ENCODE measurements at places on chromosomes 2 and 18.

DNA sequence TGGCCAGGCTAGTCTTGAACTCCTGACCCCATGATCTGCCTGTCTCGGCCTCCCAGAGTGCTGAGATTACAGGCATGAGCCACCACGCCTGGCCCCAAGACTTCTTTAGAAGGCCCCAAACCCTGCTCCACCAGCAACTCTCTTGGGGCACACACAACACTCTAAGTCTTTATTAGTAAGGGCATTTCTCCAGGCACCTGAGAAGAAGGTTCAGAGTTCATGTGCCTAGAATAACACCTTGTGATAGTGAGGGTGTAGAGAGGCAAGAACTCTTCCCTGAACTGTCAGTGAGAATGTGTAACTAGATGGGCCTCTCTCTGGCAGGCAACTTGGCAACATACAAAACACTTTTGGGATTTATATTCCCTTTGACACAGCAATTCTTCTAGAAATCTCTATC, 43.8 kb downstream of the SH2D6 start:
- no peak for DNase-seq

DNA sequence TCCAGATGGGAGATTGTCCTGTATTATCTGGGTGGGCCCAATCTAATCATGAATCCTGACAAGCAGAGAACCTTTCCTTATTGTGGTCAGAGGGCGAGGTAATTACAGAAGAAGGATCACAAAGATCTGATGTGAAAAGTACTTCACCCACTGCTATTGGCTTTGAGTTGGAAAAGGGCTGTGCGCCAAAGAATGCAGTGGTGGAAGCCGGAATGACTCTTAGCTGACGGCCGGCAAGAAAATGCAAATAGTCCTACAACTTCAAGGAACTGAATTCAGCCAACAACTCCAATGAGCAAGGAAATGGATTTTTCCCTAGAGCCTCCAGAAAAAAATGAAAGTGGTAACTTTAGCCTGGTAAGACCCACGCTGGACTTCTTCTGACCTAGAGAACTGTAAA, 67.3 kb downstream of the CTNNA2 start:
- DNase-seq = no peak

DNA sequence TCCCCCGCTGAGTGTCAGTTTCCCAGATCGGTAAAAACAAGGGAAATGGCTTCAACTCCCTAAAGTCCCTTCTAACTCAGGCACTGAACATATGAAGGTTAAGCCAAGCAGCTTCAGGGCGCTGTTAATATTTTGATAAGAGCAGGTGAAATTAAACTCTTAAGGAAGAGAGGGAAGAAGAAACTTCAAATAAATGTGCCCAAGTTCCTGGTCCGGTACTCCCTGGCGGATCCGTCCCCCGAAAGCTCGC, 564 bp downstream of the TRABD2A start:
- DNase-seq = no peak

GRCh38 chr2:105952131-105952530, 207.4 kb downstream of the NCK2 start:
- no peak for DNase-seq

- no peak for DNase-seq
These were observed 1080.2 kb upstream of the NRXN1 start for GRCh38 chr2:52112141-52112540.

DNA sequence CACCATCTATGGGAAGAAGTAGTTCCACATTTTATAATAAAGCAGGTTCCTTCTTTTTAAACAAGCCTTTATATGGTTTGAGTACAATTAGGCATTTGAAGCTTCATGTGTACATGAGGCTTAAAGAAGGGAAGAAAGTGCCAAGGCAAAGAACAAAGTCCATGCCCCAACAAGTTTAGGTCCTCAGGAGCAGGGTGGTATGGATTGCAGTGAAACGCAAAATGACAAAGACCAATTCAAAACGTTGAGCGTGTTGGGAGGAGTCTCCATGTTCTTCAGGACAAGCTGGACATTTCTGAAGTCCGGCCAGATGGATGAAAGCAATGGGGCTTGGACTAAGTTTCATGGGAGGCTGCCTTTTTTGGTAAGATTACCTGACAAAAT, 78.8 kb upstream of the FZD5 start:
- no peak for DNase-seq

GRCh38 chr2:40466332-40466906, 14.5 kb upstream of the SLC8A1 start:
- no peak for DNase-seq

- no peak for DNase-seq
These were observed 58.8 kb upstream of the LYPD6 start for GRCh38 chr2:149271575-149271974.

Measured in effector memory CD8-positive, alpha-beta T cell (primary cell).